ENCODE measurements at places on chromosomes 1 and 21.

DNA sequence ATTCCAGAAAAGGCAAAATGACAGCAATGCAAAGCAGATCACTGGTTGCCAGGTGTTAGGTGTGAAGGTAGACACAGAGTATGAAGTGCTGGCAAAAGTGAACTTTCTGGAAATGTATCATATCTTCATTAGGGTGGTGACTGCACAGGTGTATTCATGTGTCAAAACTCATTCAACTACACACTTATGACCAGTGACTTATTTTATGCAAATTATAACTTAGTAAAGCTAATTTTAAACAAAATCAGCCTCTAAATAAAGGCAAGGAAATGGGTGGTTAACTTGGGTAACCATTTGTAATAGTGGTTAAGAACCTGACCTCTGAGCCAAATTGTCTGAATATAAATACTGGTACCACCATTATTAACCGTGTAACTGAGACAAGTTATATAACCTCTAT, 7.4 kb downstream of the COP1 start:
- no peak for DNase-seq

DNA sequence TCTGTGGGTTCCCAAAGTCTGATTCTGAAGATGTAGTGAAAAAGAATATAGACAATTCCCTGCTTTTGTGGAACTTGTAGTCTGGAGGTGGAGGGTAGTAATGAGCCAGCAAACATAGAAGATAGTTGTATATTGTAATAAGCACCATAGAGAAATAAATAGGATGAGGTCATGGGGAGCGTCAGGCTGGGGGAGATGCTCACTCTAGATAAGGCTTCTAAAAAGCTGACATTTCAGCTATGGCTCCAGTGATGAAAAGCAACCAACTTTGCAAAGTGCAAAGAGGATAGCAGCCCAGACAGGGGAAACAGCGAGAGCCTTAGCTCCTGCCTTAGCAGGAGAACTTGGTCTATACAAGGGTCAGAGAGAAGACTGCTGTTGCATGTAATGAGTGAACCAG, 98.0 kb upstream of the RALGPS2 start:
- no peak for DNase-seq

DNA sequence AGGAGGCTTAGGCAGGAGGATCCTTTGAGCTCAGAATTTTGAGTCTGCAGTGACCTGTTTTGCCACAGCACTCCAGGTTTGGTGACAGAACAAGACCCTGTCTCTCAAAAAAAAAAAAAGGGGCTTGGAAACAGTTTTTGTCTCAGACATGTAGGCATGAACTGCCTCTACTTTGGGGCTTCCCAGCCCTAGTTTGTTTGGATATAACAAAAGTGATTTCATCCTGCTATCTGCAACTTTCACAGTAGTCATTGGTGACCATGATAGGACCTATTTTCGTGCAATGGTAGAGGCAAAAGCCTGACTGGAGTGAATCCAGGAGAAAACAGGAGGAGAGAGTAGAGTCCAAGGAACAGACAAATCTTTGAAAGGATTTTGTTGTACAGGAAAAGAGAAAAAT, 20.3 kb upstream of the EVI5 start:
- DNase-seq: no peak

DNA sequence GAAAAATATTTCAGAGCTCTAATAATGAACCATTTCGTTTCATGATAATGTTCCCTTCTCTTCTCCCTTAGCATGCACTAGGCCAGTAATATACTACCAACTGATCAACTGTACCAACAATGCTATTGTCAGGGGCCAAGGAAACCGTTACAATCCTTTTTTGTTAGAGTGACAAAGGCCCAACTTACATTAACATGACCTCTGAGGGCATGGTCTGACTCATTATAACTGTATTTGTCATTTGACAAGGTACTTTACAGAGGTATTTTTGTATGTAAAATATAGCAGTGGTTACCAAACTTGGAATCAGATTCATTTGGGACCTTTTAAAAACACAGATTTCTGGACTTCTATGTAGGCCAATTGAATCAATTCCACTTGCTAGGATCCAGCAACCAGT, 102.6 kb upstream of the RRP15 start:
- DNase-seq: no peak

- no peak for DNase-seq
Measured at GRCh38 chr1:173430677-173431303, 46.3 kb upstream of the PRDX6 start.

- no peak for DNase-seq
Measured at GRCh38 chr1:93328809-93329760, 16.6 kb upstream of the DR1 start.

DNA sequence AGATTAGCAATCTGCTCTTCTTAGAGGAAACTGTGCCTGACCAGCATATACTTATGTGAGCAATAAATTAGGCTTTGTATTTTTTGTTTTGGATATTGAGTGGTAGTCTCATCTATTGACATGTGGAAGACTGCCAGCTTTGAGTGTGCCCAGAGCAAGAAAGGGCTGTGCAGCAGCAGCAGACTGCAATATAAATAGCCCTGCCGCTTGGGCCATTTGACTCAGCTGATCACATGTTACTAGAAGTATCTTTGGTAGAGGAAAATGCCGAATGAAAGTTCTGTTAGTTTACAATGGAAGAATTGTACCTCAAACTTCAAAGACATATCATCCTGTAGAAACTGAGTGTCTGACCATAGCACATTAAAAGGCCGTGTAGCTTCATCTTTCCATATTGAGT, 9.1 kb upstream of the PSMB2 start:
- no peak for DNase-seq

All from retinal pigment epithelial cell (primary cell).